ENCODE measurements at places on chromosomes 3 and 15.

GRCh38 chr3:13085081-13085845 is 12.0 kb upstream of the IQSEC1 start:
- no peak for DNase-seq

DNA sequence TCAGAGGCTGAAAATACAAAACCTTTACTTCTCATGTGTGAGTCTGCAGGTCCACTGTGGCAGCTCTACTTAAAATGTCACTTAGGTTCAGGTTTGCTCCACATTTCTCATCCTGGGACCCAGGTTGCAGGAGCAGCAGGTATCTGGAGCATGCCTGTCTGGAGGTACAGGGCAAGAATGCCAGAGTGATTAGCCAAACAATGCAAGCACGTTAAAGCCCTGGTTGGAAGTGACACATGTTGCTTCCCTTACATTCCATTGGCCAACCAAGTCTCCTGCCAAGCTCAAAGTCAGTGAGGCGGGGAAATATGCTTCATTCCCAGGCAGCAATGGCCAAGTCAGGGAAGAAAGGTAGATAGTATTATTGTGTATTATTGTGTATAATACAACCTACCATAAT is 76.8 kb upstream of the ARL6 start:
- peak; percentile 61 for DNase-seq

- no peak for DNase-seq
Observed at GRCh38 chr3:178002113-178002512, 534.1 kb upstream of the KCNMB2 start.

DNA sequence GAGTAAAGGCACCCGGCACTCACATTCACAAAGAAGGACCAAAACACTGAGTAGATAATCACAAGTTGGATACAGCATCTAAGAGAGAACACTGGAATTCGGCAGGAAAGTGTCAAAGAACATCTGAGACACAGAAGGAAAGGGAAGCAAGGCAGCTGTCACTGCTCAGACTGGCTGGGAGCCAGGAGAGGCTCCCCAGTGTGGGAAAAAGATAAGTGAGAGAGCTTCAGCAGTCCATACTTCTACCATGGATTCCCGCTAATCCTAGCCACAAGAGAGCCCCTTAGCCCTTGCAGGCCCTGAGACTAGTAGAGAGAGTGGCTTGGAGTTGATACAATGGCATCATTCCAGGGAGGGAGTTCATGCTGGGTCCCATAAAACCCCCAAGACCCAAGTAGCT is 36.7 kb upstream of the CP start:
- DNase-seq = no peak

DNA sequence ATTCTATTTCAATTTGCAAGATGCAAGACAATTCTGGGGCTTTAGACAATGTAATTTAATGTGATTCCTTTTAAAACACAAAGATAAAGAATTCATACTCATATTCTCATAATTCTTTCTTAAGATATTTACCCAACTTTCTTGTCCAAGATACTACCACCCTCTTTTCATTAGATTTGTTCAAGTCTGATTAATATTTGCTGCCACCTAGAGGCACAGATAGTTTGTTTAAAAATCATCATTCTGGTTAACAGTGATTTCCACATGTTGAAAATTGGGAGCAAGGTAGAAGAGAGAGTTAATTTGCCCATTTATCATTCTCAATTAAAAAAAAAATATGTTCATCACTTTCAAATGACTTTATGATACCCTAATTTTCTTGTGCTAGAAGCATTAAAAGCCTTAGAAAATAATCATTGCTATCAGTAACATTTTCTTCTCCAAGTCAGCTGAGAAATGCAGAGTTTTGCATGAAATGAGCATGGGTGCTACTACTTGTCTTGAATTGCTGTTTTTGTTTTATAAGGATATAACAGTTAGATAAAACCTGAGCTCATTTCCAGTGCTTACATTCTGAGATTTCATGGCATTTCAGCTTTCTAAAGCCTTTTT is 11.6 kb downstream of the TAMM41 start:
- no peak for DNase-seq

GRCh38 chr3:110810356-110810755 is 261.3 kb upstream of the NECTIN3 start:
- no peak for DNase-seq

GRCh38 chr3:53155760-53156159 is 5.2 kb upstream of the PRKCD start:
- peak; percentile 51 for DNase-seq

DNA sequence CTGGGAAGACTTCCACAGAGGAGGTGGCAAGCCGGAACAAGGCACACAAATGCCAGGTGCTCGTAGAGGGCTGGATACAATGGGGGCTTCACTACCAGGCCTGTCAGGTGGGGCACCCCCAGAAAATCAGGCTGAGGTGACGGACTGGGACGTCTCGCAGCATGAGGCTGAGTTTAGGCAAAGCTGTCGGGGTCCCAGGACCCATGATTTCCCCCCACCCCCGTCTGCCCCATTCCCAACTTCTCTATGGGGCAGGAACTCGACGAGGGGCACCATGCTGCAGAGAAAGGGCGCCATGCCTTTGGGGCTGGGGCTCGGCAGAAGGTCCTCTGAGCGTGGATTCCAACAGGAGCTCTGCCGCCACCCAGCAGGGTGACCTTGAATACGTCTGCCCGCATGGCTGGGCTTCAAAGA is 65.7 kb upstream of the HES1 start:
- DNase-seq = no peak

- DNase-seq = peak; percentile 27
Observed at GRCh38 chr3:159260049-159260662, 458.3 kb downstream of the MFSD1 start.

DNA sequence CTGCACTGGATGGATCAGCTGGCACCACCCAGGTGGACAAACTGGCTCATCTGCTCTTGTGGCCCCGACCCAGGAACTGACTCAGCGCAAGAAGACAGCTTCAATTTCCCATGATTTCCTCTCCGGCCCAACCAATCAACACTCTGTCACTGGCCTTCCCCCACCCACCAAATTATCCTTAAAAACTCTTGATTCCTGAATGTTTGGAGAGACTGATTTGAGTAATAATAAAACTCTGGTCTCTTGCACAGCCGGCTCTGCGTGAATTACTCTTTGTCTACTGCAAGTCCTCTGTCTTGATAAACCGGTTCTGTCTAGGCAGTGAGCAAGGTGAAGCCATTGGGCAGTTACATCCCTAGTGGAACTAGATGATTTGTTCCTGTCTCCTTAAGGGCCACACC is 16.1 kb downstream of the BDH1 start:
- DNase-seq = no peak

DNA sequence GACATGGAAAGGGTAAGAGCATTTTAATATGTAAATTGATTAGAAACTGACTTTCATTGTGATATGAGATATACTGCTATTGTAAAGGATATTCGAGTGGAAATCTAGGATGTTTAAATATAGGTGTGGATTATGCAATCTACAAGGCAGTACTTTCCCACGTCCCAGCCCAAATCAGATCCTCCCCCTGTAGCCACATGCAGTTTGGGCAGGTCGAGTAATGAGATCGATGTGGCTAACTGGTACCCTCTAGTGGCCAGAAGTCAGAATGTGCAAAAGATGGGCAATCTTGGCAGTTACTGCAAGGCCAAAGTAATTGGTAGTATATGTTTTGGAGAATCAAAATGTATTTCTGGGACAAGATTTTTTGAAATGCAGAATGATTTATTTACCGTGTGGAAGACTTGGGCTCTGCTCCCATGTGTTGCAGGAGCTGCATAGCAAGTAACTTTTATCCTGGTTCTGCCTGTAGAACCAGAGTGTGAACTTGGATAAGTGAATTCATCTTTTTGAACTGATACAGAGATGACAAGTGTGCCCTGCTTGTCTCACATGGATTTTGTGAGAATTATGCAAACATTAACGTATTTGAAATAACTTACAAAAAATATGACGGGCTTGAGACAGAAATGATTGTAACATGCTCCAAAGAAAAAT is 94.5 kb upstream of the ADAMTSL3 start:
- peak; percentile 83 for DNase-seq

- DNase-seq = no peak
Observed at GRCh38 chr3:141253326-141253725, 21.7 kb downstream of the PXYLP1 start.

DNA sequence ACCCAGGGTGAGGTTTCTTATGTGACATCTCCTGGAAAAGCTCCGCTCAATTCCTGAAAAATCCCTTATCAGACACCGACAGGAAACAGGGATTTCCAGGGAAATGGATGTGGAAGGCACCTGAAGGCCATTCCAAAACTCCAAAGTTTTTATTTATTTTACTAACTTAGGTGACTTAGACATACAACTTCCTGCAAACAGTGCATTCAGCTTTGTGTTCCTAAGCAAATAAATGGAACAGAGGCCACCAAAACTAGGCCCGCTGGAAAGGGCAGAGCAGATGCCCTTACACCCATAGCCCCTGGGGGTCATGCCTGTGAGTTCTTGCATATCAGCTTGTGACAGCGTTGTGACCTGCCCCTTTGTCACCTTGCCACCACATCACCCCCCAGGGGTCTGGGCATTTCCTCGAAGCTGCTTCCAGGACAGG is 239.4 kb downstream of the XXYLT1 start:
- no peak for DNase-seq

DNA sequence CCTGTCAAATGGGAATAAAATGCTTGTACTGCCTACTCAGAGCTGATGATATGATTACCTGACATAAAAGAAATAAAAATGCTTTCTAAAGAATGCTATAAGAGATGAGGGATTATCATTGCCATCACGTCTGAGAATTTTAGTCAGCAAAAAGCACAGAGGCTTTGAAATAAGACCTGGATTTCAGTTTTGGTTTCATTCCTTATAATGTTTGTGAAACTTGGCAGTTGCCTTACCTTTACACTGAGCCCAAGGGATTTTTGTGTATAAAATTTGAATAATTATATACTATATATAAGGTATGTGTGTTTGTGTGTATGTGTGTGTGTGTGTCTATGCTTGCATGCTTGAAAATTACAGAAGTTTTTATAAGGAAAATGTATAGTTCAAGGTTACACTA is 634.8 kb upstream of the BCHE start:
- no peak for DNase-seq

DNA sequence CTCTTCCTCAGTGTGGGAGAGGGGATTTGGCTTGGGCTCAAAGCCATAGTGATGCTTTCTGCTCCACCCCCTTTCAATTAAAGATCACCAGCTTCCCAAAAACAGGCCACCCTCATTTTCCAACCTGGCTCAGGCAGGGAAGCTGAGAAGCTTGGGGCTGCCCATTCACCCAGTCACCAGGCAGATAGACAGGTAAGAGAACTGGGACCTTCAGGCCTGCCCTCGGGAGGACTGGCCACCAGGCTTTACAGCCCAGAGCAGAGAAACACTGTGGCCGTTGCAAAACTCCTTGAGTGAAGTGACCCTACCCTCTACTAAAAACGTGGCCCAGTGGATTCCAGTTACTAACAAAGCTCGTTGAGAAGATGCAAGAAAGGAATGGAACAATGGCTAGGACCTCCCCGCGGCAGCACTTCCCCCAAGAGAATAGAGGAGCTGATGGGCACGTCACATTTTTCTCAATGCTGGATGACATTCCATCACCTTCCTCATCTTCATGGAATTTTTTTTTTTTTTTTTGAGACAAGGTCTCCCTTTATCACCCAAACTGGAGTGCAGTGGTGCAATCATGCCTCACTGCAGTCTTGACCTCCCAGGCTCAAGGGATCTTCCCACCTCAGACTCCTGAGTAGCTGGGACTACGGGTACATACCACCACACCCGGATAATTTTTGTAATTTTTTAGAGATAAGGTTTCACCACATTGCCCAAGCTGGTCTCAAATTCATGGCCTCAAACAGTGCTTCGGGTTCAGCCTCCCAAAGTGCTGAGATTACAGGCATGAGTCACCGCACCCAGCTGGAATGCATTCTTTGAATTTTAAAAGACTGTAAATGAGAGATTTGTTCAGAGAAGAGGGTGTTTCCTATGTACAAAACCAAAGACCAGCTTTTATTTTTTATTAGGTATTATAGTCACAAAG is 37.9 kb downstream of the LIPC start:
- no peak for DNase-seq

DNA sequence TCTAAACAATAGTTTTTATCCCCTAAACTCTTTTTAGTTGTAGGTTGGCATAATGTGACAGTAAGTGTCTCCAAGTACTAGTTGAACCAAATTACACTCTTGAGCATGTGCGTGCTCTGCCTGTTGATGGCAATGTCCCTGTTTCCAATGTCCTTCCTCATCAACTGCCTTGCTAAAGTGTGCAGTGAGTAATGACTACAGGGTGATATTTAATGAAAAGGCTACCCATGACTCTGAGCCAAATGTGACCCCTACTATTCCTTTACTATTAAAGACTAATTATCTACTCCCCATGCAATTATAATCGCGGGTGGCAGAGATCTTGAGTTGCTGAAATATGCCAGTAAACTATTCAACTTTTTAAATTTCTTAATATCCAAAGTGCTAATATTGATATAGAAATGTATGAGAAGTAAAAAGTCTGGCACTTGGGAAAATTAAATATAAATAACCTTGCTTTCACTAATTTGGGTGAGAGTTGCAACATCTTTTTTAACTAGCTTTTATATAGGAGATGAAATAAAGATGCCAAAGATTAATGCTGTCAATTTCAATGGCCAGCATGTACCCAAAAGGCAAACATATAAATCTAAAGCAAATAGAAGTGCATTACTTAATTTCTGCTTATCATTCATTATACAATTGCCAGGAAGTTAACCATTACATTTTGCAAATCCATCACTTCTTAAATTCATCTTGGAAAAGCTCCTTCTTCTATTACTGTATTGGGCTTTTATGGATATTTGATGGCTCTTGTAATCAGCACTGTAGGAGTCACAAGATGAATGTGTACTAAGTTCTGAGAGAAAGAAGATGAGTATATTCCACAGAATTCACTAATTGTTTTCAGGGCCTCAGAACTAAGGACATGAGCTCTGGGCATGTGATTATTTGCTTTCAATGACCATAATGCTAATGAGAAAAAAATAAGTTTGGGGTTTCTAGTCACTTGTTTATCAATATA is 518.2 kb upstream of the NAALADL2 start:
- DNase-seq = no peak

DNA sequence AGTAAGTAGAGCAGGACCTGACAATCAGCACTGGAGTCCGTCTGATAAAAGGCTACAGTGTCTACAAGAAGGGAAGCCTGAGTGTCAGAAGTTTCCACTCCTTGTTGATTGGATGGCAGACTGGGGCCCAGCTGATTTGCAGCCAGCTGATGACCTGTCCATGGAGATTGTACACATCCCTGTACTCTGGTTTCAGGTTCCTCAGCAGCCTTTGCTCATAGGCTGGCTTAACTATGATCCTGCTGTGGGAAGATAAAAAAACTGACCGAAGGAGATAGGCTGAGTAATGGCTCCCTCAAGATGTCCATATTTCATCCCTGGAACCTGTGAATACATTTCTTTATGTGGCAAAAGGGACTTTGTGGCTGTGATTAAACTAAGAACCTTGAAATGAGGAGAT is 11.7 kb upstream of the LACTB start:
- no peak for DNase-seq
